Right lobe of liver (tissue), 6 donors: ENCODE measurements at places on chromosomes 5 and 9.
A peak's percentile ranks its signal among the peaks of the same experiment; 100 is the strongest.

DNA sequence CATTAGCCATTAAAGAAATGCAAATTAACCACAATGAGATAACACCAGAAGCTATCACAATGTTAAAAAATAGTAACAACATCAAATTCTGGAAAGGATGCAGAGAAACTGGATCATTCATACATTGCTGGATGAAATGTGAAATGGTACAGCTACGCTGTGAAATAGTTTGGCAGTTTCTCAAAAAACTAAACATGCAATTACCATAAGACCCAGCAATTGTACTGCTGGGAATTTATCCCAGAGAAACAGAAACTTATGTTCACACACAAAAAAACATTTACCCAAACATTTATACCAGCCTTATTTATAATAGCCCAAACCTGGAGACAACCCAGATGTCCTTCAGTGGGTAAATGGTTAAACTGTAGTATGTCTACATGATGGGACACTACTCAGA, 592.9 kb downstream of the ZNF608 start:
- no peak for DNase-seq

DNA sequence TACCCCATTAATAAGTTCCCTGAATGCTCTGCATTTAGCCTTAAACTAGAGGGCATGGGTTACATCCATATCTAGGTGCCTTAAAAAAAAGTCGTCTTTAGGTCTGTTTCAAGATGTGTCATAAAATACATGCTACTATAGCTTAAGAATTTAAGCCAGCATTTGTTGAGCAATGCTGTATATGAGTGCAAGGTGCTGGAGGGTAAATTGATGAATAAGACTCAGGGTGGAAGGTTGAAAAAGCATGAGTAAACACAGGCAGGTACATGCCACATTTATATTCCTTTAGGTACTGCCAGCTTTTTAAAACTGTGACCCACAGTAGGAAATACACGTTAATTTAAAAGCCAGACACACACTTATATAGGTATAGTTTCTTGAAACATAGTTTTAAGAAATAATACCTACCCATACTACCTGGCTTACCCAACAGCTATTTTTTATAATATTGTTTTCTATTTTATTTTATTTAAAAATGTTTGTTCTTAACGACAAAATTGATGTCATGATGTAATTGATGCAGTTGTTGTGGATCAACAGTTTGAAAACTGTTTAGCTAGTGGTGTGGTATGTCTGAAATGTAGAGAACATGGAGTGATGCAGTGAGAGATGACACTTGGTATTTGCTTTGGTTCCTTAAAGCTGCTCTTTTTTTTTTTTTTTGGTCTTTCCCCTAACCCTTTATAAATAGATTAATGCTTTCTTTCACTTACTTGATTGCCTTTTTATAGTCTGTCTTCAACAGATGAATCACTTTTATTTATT, 3.9 kb downstream of the HMGCR start:
- DNase-seq, result no peak

- DNase-seq, result no peak
Observed at GRCh38 chr5:76274571-76274970, 128.5 kb upstream of the IQGAP2 start.

- no peak for DNase-seq
Observed at GRCh38 chr9:76530458-76531110, 71.6 kb downstream of the GCNT1 start.

DNA sequence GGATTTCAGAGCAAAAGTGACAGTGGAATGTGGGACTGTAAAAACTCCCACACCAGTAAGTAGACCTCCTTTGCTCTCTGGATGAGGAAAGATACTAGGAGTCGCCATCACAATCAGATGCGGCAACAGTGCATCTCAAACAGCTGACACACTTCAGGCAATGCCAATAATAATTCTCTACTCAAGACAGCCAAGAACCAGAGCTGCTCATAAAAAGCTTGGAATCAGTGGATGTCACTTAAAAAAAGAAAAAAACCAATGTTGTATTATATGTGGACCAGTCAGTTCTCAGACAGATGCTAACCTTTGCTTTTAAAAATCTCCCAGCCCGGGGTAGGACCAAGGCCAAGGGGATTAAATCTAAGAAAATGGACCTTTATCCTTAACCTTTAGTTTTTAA, 185.0 kb downstream of the GNA14 start:
- no peak for DNase-seq

DNA sequence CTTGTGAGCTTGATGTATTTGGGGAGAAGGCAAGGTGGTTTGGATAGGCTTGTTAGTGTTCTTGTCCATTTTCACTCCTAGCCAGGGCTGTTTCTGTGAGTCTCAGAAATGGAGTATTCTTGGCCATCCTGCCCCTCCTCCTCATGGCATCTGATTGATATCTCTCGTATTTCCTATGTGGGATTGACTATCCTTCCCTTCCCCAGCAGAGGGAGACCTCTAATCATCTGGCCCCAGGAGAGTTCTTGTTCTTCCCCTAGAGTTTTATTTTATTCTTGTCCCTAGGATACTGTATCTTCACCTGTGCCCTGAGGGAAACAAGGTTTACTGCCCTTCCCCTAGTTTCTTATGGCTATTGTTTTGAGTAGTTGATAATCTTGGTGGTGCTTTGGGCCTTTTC, 114.4 kb downstream of the VPS13A start:
- DNase-seq, result no peak

- no peak for DNase-seq
Observed at GRCh38 chr9:111948951-111949350, 52.3 kb downstream of the UGCG start.

- DNase-seq, result no peak
Observed at GRCh38 chr9:81601639-81602623, 87.4 kb downstream of the TLE1 start.

- DNase-seq, result no peak
Observed at GRCh38 chr5:170312666-170313065, 15.1 kb upstream of the LCP2 start.

DNA sequence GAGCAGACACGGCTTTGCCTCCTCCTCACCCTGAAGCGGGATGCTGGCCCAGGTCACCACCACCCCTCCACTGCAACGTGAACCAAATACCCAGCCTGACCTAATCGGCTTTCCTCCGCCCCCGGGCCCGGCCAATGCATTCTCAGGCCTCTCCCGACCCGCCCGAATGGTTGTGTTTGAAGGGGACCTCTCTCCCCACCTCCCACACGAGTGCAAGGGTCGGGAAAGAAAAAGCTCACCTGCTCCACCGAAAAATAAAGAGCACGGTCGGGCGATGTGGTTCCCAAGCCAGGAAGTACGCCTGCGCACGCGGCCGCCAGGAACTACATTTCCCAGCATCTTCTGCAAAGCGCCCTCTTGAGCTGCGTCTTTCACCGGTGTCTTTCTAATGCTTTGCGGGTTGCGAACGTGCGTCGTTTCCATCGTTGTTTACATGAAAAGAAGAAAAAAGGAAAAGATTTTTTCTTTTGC, at the start of gene ZNF883:
Gene ZNF883, minus strand, starts transcription at position 282 of the 471 bp plus-strand sequence.
- no peak for DNase-seq

DNA sequence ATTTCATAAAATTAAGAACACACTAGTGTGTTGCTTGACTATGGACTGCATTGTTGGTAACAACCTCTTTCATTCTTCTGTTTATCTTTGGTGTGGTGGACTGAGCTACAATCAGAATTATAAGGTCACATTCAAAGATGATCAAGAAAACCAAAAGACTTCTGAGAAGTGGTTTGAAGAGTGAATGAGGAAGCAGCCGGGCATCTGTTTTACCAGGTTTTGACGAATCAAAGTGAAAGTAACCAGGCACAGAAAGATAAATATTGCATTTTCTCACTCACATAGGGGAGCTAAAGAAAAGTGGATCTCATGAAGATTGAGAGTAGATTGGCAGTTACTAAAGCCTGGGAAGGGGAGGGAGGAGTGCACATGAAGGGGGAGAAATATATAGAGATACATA, 589.1 kb downstream of the ZNF608 start:
- no peak for DNase-seq

DNA sequence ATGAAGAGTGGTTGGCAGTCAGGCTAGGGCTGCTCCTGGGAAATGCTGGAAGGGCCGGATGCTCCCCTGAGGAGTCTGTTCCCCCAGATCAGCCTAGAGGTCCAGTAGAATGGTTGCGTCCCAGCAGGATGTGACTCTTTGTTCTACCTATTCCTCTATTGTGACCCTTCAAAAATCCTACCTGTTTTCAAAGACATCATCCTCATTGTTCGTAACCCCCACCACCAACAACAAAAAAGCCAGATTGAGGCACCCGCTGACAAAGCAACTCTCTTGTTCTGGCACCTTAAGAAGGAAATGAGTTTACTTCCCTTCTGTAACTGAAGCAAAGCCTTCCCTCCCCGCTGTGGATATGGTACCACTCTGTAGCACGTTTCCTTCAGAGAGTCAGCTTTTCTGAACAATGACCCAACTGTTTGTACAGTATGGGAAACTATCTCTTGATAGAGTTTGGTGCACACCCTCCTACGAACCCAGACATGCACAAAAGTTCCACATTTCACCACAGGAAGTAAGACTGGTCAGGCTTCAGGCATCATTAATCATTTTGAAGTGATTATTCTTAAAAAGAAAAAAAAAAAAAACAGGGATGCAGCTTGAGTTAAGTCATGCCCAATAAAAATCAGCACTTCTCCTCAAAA, 207.2 kb downstream of the ENC1 start:
- no peak for DNase-seq

- DNase-seq, result no peak
Observed at GRCh38 chr9:117494401-117495090, 79.7 kb upstream of the ASTN2 start.

- no peak for DNase-seq
Observed at GRCh38 chr9:5492965-5493678, 17.2 kb upstream of the PDCD1LG2 start.

DNA sequence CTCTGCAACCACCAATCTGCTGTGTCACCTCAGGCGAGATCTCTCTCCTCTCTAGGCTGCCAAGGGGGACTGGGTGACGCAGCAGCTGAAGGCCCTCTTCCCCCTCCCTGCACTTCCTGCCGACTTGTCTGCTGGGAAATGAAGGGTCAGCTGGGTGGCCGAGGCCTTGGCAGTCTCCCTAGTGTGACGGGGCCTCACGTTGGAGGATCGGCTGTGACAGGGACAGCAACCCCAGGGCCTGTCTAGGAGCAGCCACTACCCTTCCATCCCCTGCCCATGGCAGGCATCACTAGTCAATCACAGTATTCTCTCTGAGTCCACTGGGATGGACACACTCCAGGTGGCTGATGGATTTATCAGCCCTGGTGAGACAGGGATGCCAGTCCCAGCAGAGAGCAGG, 107.3 kb upstream of the SARDH start:
- peak; percentile 84 for DNase-seq

GRCh38 chr9:131111186-131111853, 14.1 kb upstream of the NUP214 start:
- no peak for DNase-seq

DNA sequence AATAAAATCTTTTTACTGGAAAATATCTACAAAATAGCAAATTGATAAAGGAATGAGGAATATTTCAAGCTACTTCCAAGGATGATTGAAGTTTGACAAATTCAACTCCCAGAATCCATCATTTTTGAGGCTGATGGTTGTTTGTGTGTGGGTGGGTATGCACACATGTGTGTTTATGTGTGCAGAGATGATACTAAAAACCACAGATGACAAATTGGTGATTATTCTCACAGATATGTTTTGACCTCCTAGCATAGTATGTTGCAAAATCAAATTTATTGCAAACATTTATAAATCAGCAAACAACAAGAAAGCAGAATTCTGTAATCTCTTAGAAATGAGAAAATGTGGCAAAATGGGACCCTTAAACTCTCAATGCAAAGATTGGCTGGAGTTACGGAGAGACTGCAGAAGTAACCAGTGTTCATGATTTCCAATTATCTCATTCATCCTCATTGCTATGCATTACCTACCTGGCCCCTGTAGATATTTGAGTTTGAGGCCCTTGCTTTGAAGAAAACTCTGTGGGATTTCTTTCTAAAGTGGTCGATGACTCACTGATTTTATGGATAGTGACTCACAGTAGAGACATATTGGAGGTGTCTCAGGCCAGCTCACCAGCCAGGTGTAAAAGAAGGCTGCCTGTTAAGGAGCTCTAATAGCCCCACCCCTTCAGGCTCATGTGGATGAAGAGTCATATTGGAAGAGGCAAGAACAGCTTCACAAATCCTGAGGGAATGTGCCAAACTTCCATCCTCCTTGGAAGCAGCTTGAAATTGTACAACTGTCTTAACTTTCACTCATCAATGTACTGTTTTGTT, 44.6 kb upstream of the TMC1 start:
- no peak for DNase-seq

DNA sequence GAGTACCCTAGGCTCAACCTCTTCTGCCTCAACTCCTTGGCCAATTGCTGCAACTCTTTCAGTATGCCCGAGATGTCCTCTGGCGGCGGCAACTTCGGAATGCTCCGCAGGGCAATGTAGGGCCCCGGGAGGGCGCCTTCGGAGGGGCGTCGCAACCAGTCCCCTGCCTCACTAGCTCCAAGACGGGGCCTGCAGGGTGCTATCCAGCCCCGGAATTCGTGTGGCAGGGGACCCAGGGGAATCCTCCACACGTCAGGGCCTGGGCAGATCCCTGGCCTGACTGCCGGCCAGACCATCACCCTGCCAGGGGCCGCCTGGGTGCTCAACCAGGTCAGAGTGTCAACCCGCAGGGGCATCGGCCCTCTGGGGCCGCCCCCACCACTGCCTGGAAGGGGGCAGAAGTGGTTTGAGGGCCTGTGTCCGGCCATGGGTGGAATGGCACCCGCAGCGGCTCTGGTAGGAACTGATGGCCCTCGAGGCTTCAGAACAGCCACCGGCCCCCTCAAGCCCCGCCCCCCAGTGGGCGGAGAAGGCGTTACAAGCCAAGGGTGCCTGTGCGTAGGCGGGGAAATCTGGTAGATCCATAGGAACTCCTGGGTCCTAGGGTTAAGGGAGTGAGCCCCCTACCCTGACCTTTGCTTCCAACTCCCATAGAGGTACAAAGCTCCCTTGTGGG, at the start of gene POU5F2:
Gene POU5F2, minus strand, starts transcription at position 465 of the 676 bp plus-strand sequence. Its CDS starts 37 bp downstream, at position 428.
- DNase-seq, result no peak

DNA sequence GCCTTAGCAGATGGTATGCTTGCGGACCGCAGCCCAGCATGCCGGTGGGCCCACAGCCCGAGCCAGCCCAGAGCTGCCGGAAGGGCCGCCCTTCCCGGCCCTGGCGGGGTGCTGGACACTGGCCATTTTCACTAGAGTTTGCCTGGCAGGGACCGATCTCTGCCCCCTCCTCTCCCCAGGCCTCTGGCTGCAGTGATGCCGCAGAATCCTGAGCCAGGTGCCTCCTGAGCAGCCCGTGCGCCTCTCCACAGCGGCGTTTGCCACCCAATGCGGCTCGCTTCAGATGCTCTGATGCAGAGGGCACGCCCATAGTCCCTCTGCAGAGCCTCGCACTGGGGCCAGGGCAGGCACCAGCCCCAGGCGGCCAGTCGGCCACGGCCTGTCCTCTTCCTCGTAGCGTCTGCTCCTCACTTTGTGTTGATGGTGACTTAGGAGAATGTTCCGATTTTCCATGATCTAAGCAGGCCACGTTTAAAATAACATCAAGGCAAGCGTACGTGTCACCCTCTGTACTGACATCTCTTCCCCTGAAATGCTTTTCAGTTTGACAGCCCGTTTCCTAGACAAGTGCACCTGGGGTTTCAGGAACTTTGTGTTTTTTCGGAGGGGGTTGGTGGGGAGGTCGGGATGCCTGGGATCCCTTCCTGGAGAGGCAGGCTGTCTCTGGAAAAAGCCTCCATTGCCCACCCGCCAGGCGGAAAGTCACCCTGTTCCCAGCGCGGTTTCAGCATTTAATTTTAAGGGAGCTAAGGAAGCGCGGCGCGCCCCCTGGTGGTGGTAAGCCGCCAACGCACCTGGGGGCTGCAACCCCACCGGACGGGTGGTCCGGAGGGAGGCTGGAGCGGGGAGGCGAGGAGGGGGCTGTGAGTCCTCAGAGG, 29.8 kb upstream of the HMCN2 start:
- peak; percentile 71 for DNase-seq
